ENCODE measurements at places on chromosomes 5 and 9. TPM values are rescaled to one million over a fixed set of nuclear protein-coding genes. Genes with fewer than 3 reads are reported as not detected.

Gene TXNDC15
- total RNA-seq = 231 TPM

Gene RORB
- not detected for total RNA-seq

Gene PCDHB2
- total RNA-seq = 7.0 TPM

Gene SPATA6L
- total RNA-seq = not detected

Gene LCN2
- not detected for total RNA-seq

Gene CENPP
- 16.2 TPM for total RNA-seq

- no peak for DNase-seq
Observed at GRCh38 chr5:42168091-42168670, 243.1 kb downstream of the FBXO4 start.

- DNase-seq = no peak
Observed at GRCh38 chr5:105840800-105841199, 1829.9 kb downstream of the EFNA5 start.

- DNase-seq = no peak
Observed at GRCh38 chr5:58133631-58134296, 326.1 kb downstream of the PLK2 start.

- peak; percentile 59 for DNase-seq
Observed at GRCh38 chr9:18606846-18607245, 132.9 kb downstream of the ADAMTSL1 start.

DNA sequence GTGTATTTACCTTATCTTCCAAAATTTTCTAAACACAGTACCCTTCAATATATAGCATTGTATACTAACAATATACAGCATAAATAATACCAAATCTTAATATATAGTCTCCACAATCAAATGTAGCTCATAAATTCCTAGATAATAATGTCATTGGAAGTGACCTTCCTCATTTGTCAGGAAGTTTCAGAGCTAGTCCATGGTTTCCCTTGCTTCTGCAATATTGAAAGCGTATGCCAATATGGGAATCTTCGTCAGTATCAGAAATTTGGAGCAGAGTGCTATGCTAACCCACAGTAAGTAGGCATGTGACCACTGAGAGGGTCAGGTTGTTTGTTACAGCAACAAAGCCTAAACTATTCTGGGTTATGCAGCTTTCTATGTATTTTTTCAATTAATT is 774.9 kb upstream of the CDH10 start:
- DNase-seq = no peak

DNA sequence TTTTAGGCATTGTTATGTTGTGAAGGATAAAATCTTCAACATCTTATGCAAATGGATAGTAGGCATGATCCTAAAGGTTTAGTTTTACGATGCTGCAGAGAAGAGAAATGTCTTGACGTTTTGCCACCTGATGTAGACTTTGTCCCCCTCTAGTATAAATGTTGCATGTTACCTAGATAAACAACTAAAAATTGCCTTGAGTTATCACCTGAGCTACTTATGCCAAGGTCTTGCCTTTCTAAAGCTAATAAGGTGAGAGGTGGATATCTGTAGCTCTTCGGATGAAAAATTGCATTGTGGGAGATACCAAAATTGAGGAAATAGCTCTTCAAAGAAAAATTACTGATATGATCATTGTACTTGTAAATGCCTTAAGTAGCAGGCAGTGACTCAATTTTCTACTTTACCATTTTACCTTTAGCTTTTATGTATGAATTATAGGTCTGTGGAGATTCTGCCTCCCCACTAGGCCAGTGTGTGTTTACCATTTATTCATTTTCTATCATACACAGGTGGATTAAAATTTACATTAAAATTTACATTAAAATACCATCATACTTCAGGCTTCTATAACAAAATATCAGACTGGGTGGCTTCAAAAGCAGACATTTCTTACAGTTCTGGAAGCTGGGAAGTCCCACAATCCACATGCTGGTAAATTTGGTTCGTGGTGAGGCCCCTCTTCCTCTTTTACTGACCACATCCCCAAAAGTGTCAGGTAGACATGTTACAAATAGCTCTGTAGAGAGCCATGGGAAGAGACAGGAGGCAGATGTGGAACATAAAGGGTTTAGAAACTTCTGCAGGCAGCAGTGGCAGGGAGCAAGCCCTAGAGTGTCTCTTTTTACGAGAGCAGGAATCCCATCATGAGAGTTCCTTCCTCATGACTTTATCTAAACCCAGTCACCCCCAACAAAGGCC is 100.7 kb upstream of the ERBIN start:
- DNase-seq = no peak

DNA sequence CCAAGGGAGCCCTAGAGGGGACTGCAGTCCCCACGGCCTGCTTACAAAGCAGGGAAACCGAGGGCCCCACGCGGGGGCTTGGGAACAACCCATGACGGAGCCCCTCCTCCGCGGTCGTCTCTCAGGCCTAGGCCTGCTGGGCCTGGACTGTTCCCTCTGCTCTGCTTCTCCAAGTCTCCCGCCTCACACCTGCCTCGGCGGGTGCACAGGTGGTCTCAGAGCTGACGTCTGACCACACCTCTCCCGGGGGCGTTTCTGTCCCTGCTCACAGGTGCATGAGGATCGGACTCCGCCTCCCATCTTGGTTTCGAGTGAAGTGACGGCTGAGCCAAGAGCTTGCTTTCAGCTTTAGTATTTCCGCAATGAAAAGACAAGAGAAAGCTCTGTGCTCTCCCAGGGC is 72.1 kb downstream of the MRPL36 start:
- no peak for DNase-seq

GRCh38 chr5:124741711-124742496 is 4.5 kb downstream of the ZNF608 start:
- peak; percentile 76 for DNase-seq

GRCh38 chr9:123789554-123790292 is 140.2 kb downstream of the DENND1A start:
- DNase-seq = no peak
